SJCRH30 (cell line): ENCODE measurements at places on chromosomes 16 and 17.

DNA sequence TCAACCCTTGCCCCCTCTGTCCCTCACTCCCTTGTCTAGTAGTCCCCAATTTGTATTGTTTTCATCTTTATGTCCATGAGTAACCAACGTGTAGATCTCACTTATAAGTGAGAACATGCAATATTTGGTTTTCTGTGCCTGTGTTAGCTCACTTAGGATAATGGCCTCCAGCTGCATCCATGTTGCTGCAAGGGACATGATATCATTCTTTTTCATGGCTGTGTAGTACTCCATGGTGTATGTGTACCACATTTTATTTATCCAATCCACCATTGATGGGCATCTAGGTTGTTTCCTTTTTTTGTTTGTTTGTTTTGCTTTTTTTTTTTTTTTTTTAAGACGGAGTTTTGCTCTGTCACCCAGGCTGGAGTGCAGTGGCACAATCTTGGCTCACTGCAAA, 63.0 kb upstream of the HS3ST4 start:
- no peak overlapping the region for H3K27ac ChIP-seq
- DNase-seq: no peak
- H3K27me3 ChIP-seq: no peaks in the 10 kb centered on the region
- H3K4me1 ChIP-seq: no peaks in the 10 kb centered on the region
- no peak overlapping the region for H3K4me3 ChIP-seq

DNA sequence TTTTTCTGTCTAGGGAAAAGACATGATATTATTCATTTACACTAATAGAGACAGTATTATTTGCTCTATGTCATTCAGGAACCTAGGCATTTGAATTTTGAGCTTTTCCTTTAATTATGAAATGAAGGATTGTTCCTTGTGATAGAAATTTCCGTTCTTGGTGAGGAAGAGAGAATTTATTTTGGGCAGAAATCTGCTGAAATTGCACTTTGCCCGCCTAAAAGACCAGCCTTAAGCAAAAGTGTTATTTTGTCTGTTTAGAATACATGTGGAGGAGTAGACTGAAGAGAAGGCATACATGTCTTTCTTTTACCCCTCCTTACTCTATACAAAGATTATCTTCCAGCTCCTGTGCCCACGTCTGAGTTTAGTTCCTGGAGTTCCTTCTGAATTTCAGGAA, 16.8 kb upstream of the KRT10 start:
- no peak overlapping the region for H3K4me3 ChIP-seq
- H3K4me1 ChIP-seq: no peaks in the 10 kb centered on the region
- H3K27me3 ChIP-seq: no peaks in the 10 kb centered on the region
- DNase-seq: no peak
- peaks cover 3% of the 10 kb centered on the region; the same call in 1 of the 2 replicates for H3K36me3 ChIP-seq

DNA sequence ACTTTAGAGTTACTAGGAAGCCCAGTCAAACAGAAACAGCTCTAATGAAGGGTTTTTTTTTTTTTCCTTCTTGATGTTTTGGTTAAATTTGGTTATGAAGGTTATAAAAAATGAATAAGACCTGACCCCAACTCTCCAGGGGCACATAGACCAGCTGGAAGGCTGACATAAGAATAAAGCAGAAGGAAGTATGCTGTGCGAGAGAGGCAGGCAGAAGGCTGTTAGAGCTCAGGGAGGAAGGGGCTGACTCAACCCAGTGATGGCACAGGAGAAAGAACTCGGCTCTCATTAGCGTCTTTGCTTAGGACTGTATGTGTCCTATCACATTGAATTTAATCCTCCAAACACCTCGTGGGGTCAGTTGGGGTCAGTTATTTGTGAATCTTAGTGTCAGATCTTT, 474.6 kb downstream of the PMP22 start:
- H3K27me3 ChIP-seq: no peaks in the 10 kb centered on the region
- DNase-seq: no peak
- H3K4me3 ChIP-seq: no peak overlapping the region
- H3K4me1 ChIP-seq: no peaks in the 10 kb centered on the region
- H3K27ac ChIP-seq: no peak overlapping the region
- no peaks in the 10 kb centered on the region for H3K36me3 ChIP-seq

GRCh38 chr16:26454102-26454501, 612.6 kb upstream of the C16orf82 start:
- no peaks in the 10 kb centered on the region for H3K4me1 ChIP-seq
- no peak for DNase-seq
- H3K4me3 ChIP-seq: no peak overlapping the region

DNA sequence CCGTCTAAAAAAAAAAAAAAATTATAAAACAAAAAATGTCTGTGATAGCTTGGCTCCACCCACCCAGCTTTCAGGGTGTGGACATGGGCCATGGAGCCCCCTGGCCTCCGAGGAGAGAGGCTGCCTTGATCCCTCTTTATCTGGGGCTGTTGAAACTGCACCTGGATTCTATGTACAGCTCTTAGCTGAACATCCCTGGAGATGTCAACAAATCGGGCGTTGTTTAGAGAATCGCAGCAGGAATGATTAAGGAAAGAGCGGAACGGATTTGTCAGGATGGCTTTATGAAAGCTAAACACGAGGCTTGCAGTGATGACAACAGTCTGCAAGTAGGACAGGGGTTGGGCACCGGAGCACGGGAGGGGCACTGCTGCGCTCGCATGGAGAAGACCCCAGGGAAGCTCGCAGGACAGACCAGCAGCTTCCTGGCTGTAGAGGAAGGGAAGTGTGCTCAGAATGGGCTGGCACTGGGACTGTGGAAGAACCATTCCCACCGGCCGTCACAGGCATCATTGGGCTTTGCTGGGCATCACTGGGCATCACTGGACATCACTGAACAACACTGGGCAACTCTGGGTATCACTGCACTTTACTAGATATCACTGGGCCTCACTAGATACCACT, 195.8 kb upstream of the FOXF1 start:
- no peaks in the 10 kb centered on the region for H3K27me3 ChIP-seq
- peak; percentile 28 for DNase-seq
- H3K27ac ChIP-seq: no peak overlapping the region
- no peak overlapping the region; the same call in 1 of the 2 replicates for H3K4me3 ChIP-seq
- H3K4me1 ChIP-seq: no peaks in the 10 kb centered on the region

- H3K36me3 ChIP-seq: no peaks in the 10 kb centered on the region
- no peaks in the 10 kb centered on the region for H3K4me1 ChIP-seq
- no peak for DNase-seq
Measured at GRCh38 chr16:17367036-17367435, 103.7 kb downstream of the XYLT1 start.

- H3K27me3 ChIP-seq: no peaks in the 10 kb centered on the region
- no peak overlapping the region for H3K27ac ChIP-seq
- DNase-seq: no peak
- H3K36me3 ChIP-seq: no peaks in the 10 kb centered on the region
- H3K4me1 ChIP-seq: no peaks in the 10 kb centered on the region
Measured at GRCh38 chr16:35737076-35737475, 2277.7 kb downstream of the TP53TG3F start.

DNA sequence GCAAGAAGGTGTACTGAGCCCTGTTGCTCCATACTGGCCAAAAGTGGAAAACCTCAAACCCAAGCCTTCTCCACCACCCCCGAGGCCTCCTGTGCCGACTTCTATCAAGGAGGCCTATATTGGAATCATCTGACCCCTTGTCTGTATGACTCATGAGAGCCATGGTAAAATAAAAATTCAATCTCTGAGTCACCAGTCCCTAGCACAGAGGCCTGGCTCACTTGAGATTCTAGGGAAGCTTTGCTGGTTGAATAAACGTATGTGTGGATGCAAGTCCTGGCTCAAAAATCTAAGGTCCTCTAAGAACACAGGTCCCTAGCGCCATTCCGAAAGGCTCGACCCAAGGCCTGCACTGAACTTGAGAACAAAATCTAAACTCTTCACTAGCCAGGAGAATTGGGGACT, 15.0 kb downstream of the NSMCE1 start:
- H3K27ac ChIP-seq: peak overlapping the region; percentile 7; the same call in 1 of the 2 replicates
- H3K4me3 ChIP-seq: no peak overlapping the region
- H3K27me3 ChIP-seq: no peaks in the 10 kb centered on the region
- peaks cover 15% of the 10 kb centered on the region for H3K4me1 ChIP-seq
- DNase-seq: peak; percentile 28

GRCh38 chr16:31869511-31870201, 4.0 kb upstream of the ZNF267 start:
- no peaks in the 10 kb centered on the region for H3K27me3 ChIP-seq
- no peaks in the 10 kb centered on the region for H3K4me1 ChIP-seq
- H3K36me3 ChIP-seq: no peaks in the 10 kb centered on the region
- no peak for DNase-seq
- no peak overlapping the region for H3K27ac ChIP-seq

- no peaks in the 10 kb centered on the region for H3K36me3 ChIP-seq
- no peaks in the 10 kb centered on the region; the same call in 1 of the 2 replicates for H3K27me3 ChIP-seq
- H3K4me1 ChIP-seq: no peaks in the 10 kb centered on the region
- H3K27ac ChIP-seq: no peak overlapping the region
- no peak overlapping the region for H3K4me3 ChIP-seq
Measured at GRCh38 chr16:48912360-48912759, 302.4 kb upstream of the N4BP1 start.

- no peaks in the 10 kb centered on the region for H3K36me3 ChIP-seq
- H3K27me3 ChIP-seq: peaks cover 7% of the 10 kb centered on the region; the same call in 1 of the 2 replicates
- no peak overlapping the region for H3K27ac ChIP-seq
Measured at GRCh38 chr16:53415504-53415903, 18.8 kb upstream of the RBL2 start.

- peaks cover 4% of the 10 kb centered on the region for H3K36me3 ChIP-seq
- H3K4me3 ChIP-seq: no peak overlapping the region
- H3K27me3 ChIP-seq: no peaks in the 10 kb centered on the region
Measured at GRCh38 chr16:90001761-90002503, 17.3 kb downstream of the DBNDD1 start.

DNA sequence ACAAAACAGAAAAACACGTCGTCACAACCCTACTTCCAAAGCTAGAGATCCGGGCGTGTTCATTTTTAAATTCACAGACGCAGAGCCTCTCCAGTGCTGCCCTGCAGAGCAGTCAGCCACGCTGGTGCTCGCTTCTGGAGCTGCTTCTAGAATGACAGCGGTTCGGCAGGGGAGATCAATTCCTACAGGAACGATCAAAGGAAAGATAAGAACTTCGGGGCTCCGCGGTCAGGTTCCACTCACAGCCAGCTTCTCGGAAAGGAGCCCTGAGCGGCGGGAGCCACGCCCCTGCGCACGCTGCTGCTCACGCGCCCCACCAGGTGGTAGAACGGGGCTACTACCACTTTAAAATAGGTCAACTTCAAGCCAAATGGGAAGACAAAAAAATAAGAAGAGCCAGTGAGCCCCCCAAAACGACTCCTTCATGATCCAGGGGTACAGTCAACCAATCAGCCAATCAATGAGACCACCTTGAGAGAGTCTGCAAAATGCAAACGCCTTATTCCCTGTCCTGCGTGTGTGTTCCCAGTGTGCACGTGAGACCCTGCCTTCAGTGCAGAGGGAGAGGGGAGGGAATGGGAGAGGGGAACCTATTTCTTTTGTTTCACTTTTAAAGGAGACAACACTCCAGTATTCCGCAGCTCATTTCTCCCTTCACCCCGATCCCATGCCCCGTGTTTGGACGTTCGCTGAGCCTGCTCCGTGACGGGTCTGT, 209.7 kb downstream of the RBFOX3 start:
- H3K4me1 ChIP-seq: no peaks in the 10 kb centered on the region
- H3K4me3 ChIP-seq: no peak overlapping the region
- no peaks in the 10 kb centered on the region for H3K36me3 ChIP-seq
- H3K27me3 ChIP-seq: peaks cover 50% of the 10 kb centered on the region
- peak; percentile 84 for DNase-seq
- no peak overlapping the region for H3K27ac ChIP-seq

- no peaks in the 10 kb centered on the region; the same call in 1 of the 2 replicates for H3K27me3 ChIP-seq
- no peak for DNase-seq
- H3K27ac ChIP-seq: no peak overlapping the region
- no peak overlapping the region for H3K4me3 ChIP-seq
Measured at GRCh38 chr17:7656958-7657609, 6.4 kb downstream of the ATP1B2 start.

GRCh38 chr17:59814685-59815084, 78.1 kb downstream of the TUBD1 start:
- no peak for DNase-seq
- peaks cover 18% of the 10 kb centered on the region for H3K36me3 ChIP-seq
- H3K27me3 ChIP-seq: no peaks in the 10 kb centered on the region
- no peak overlapping the region for H3K27ac ChIP-seq

- H3K4me1 ChIP-seq: peaks cover 24% of the 10 kb centered on the region
- no peak for DNase-seq
- peaks cover 6% of the 10 kb centered on the region; the same call in 1 of the 2 replicates for H3K27me3 ChIP-seq
Measured at GRCh38 chr17:21278450-21279197, 5.9 kb upstream of the MAP2K3 start.

DNA sequence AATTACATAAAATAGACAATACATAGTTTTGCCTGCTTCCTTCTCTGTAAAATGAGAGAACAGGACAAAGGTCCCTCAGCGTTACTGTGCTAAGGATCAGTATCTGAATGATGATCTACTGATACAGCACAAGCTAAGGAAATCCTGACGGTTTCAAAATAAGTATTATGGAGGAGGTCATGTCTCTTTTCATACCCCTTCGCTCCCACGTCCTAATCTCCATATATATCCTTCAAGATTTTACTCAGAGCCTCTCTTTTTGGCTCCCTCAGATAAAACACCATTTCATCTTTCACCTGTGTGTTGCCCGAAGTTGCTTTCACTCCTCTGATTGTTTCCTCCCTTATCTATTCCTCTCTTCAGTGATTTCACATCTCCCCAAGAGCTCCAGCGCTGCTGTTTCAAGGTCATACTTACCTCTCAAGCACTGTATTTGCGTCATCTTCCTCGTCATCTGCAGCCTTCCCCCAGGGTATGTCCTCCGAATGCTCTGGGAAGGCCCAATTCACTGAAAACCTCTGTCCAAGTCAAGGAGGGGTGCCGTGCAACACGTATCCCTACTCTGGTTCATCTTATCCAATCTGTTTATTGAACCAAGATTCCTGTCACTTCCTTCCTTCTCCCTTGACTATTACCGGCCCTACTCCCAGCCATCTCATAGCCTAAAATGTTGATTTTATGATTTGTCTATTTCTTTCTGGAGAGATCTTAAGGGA, 1.2 kb upstream of the BLTP2 start:
- no peaks in the 10 kb centered on the region for H3K27me3 ChIP-seq
- no peak overlapping the region for H3K27ac ChIP-seq
- H3K4me3 ChIP-seq: no peak overlapping the region
- no peak for DNase-seq
- H3K4me1 ChIP-seq: peaks cover 9% of the 10 kb centered on the region

DNA sequence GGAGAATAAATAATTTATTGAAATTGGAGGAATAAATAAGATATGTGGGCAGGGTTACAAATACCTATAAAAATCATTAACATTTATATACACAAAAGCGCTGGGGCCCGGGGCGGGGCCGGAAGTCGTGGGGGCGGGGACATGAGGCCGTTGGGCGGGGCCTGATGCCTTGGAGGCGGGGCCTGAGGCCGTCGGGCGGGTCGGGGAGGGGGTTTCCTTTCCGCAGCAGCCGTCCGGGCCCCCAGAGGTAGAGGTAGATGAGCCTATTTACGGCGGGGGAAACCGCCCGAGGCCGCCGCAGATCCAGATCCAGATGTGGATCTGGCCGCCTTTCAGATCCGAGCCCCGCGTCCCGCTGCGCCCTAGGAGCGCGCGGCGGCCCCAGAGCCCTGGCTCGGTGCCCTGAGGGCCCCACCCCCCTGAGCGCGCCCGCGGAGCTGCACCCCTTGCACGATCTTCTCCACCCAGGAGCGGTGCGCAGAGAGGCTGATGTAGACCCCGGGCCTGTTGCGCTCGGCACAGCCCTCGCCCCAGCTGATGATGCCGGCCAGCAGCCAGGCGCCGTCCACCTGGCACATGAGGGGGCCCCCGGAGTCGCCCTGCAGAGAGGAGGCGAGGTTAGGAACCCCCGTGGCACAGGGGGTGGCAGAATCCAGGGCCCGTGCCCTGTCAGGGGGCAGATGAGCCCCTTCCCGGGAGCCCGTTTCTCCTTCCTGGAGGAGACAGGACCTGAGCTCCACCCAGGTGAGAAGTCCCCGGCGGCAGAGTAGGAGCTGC, 5.1 kb downstream of the PRSS22 start:
- H3K36me3 ChIP-seq: no peaks in the 10 kb centered on the region
- no peaks in the 10 kb centered on the region for H3K27me3 ChIP-seq
- no peaks in the 10 kb centered on the region for H3K4me1 ChIP-seq
- H3K4me3 ChIP-seq: no peak overlapping the region
- no peak overlapping the region for H3K27ac ChIP-seq
